ENCODE measurements at places on chromosomes 11 and 22. TPM values are rescaled to one million over a fixed set of nuclear protein-coding genes. Genes with fewer than 3 reads are reported as not detected.

Gene P2RY2
- total RNA-seq = 0.52 TPM

Gene ADORA2A
- total RNA-seq = 77.4 TPM

DNA sequence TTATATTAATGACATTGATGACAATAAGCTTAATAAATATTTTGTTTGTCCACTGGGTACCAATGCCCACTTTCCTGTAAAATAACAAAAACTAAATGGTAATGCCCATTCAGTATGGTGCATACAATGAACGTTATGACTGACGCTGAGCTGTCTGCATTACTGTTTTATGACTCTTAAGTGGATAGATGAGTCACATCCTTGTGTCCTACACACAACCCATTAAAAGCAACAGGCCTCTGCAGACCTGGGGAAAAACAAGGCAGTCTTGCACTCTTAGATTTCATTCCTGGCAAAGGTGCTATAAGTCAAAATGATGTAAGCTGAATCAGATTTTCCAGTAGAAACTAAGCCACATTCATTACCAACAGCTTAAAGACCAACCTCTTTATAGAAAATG, 176.3 kb upstream of the TMEM45B start:
- no peak for DNase-seq

DNA sequence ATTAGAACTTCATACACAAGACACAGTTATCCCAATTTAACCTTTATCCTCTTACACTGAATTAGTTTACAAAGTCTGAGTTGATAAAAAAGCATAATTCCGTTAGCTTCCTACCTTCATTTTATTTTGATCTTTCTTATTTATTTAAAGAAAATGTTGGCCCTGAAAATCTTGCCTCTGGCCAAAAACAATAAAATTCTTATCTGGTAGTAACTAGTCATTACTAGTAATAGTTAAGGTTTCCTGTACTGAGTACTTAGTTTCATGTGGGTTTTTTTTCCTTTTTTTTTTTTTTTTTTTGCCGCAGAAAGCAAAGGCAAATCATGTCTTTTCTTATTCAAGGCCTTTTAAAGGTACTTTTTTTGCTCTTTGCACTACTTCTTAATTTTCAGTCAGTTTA, 120.6 kb downstream of the PAX6 start:
- DNase-seq = no peak

Gene PGA5
- 0.19 TPM for total RNA-seq

GRCh38 chr11:120404495-120404894, 68.3 kb downstream of the ARHGEF12 start:
- DNase-seq = no peak

DNA sequence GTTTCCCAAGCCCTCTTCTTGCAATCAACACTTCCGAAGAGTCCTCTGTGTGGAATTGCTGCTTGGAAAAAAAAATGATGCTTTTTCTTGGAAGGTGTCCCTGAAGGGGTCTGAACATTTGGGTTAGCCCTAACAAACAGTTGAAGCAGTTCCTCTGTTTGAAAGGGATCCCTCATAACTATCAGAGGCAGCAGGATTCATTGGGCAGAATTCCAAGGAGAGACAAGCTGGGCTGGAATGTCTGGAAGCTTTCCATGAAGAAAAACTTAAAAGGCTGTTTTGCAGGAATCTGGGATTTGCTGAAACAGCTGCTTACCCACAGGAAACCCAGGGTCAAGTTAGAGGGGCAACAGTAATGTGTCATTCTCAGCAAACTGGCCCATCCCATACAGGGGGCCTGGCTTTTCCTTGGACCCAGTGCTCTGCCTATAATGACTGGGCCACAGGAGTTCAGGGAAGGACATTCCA, 3.1 kb downstream of the CSNK2A3 start:
- DNase-seq = no peak

DNA sequence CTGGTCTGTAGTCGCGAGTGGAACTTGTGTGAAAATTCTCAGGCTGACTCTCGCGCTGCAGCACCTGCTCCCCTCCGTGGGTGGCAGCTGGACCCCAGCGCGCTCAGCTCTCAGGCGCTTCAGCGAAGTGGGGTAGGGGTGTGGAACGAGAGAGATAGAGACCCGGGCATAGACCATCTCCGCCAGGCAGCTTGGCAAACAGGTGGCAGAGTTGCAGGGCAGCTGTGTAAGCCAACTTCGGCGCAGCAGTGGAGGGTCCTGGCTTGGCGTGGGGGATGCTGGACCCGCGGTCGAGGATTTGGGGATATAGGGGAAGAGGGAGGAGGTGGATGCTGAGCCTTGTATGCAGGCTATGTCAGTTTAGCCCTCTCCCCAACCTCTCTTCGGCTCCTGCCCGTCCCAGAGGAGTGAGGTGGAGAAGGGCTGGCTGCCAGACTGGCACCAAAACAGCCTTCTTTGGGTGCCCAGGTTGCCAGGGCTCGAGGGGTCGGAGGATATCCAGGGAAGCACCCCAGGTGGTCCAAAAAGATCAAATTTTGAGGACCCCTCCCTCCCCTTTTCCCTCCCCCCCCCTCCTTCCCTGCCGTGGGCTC, 746 bp upstream of the CALCB start:
- no peak for DNase-seq

- DNase-seq = no peak
These were observed 131.8 kb downstream of the APIP start for GRCh38 chr11:34784318-34784841.

Gene VPREB3
- 1.3 TPM for total RNA-seq

DNA sequence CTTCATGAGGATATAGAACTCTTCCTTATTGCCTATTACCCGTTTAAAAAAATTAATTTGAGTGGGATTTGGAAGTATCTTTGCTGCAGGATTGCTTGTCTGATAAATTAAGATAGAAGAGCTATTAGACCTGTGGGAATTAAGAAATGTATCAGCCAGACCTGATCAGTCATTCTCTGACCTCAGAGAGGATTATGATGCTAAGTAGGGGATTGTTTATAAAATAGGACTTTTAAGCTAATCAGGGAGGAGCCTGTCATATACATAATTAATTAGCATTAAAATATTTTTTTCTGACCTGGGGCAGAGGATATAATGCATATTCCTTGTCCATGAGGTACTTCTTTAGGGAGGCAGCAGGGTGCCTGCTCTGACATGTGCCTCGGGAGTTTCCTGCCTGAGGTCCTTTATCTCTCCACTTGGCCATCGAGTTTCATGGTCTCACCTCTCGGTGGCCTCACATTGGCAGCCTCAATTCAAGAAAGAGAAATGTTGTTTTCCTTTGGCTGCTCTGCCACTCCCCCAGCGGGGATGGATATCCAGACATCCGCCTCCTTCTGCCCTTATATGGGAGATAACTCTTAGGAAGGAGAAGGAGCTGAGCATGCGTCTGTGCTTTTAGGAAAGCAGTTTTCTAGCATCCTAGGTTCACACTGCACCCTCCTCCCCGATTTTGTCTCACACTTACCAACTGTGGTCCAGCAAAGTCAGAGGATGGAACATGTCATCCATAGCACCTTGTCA, 41.1 kb downstream of the DIXDC1 start:
- DNase-seq = no peak

GRCh38 chr11:75678620-75679259, 9.9 kb upstream of the MAP6 start:
- no peak for DNase-seq

Gene PANX3
- not detected for total RNA-seq

Gene CASP5
- 0.33 TPM for total RNA-seq

- DNase-seq = no peak
These were observed 14.4 kb downstream of the OAF start for GRCh38 chr11:120224972-120225909.

DNA sequence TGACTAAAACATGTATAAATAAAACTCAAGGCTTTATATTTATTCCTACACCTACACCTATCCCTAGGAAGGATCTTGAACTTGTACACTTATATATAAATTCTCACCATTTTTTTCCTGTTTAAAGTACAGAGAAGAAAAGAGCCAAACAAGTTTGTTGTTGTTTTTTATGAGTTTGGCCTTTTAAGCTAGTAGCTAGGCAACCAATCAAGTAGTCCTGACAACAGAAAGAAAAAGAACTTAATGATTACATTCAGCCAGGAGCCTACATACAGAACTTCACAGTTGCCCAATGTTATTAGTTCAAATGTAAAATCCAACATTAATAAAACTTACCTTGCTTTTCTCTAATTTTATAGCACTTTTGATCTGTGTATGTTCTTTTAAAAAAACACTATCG, 316.2 kb downstream of the SOX6 start:
- DNase-seq = no peak

Gene INPP5J
- total RNA-seq = 0.47 TPM

- no peak for DNase-seq
These were observed 35.7 kb downstream of the CYB5R2 start for GRCh38 chr11:7637447-7638157.

GRCh38 chr22:26658671-26659478, 1.5 kb downstream of the MIAT start:
- no peak for DNase-seq

Gene AASDHPPT
- 39.8 TPM for total RNA-seq

Gene TMEM126A
- total RNA-seq = 43.0 TPM

DNA sequence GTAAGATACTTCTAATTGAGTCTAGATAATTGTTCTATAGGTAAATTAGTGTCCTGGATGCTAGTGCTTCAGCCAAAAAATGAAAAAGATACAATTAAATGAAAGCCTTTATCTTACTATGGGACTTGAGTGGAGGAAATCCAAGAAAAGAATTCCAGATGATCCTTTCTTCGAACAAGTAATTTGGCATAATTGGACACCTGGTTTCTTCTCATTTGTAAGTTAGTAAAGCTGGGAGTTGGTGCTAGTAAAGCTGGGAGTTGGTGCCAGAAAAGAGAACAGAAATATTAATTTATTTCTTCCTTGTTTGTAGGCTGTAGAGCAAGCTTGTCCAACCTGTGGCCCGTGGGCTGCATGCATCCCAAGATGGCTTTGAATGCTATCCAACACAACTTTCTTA, 12.3 kb downstream of the OR51V1 start:
- DNase-seq = no peak

GRCh38 chr11:124943254-124943616, 7.4 kb upstream of the HEPACAM start:
- no peak for DNase-seq

- no peak for DNase-seq
These were observed 2.3 kb upstream of the CLPB start for GRCh38 chr11:72436661-72437060.

DNA sequence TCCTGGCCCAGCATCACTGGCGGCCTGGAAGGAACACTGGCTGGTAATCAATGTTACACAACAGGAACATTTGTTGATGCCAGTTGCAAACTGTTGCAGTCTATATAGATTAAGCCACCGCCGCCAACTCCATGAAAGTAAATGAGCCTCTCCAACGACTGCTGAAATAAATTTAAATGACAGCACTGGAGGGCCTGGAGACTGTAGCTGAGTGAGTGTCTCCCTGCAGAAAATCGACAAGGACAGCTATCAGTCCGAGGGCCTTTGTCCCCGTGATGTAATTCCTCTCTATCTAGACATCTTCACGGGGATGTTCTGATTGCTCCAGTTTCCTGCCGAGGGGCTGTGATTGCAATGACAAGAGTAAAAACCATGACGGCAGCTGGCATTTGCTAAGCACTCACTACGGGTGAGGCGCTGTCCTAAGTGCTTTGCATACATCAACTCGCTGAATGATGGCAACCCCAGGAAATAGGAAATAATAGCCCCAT, 120.4 kb downstream of the SEZ6L start:
- DNase-seq = no peak

DNA sequence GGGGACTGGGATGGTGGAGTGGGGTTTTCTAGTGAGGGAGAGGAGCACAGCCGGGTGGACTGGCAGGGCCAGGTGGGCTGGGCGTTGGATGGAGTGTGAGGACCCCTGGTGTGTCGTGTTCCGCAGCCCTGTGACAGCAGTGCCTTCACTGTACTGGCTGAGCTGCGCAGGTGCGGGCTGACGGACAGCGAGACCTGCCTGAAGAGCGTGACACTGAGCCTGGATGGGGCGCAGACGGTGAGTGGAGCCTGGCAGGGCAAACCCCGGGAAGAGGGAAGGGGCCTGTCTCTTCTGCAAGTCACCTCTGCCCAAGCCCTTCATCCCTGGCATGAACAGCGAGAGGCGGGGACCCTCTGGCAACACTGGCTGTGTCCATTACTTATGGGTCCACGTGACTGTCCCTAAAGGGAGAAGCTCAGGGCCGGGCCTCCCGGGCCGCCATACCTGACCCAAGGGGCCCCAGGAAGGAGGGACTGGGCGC, 10.0 kb downstream of the MUC5AC start:
- no peak for DNase-seq

GRCh38 chr11:84012171-84012826, 726.1 kb upstream of the CCDC90B start:
- DNase-seq = no peak

Gene ZP1
- 1.6 TPM for total RNA-seq
